Choroid plexus epithelial cell (primary cell): ENCODE measurements at places on chromosomes 2 and 18.

GRCh38 chr18:42229211-42230210 lies 274.5 kb downstream of the PIK3C3 start:
- no peak for DNase-seq

- no peak for DNase-seq
Observed at GRCh38 chr2:68669651-68670050, 26.3 kb downstream of the PROKR1 start.

GRCh38 chr2:190896477-190896876 lies 15.9 kb downstream of the GLS start:
- peak; percentile 66 for DNase-seq

DNA sequence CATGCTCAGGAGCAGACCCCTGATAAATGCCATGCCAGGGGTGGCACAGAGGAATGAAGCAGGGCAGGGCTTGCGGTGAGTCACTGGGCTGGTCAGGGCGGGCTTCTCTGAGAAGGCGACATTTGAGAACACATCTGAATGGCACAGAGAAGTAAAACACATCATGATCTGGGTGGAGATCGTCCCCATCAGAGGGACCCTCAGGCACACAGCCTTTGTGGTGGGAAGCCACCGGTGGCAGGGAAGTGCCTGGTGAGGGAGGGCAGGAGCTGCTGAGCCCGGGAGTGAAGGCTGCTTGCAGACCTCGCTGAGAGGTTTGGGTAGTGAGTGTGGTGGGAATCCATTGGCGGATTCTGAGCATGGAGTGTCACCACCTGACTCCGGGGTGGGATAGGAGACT lies 44.5 kb downstream of the DCDC2C start:
- DNase-seq = no peak

GRCh38 chr2:46171411-46171953 lies 125.7 kb upstream of the EPAS1 start:
- DNase-seq = peak; percentile 92

GRCh38 chr2:201858281-201859184 lies 52.2 kb downstream of the CDK15 start:
- DNase-seq = no peak

- peak; percentile 15 for DNase-seq
Observed at GRCh38 chr2:224412141-224413015, 10.5 kb upstream of the FAM124B start.

- DNase-seq = no peak
Observed at GRCh38 chr2:21693081-21693480, 569.3 kb downstream of the TDRD15 start.

- DNase-seq = no peak
Observed at GRCh38 chr2:39121523-39122063, 742 bp upstream of the SOS1 start.

DNA sequence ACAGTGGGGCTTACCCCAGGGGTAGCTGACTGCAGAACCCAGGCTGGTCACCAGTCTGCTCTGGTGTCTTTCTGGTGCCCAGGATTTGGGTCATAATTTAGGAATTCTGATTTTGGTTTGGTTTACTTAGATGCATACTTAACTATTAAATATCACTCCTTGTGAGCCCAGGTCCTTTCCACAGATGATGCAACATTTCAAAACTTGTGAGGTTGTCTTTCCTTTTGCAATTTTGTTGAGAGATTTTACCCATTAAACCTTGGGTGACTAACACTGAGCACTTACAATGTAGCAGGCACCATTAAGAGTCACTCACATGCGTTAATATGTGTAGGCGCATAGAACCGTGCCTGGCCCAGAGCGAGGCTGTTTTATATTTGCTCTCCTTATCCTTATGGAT lies 61.8 kb upstream of the RPL31 start:
- no peak for DNase-seq

GRCh38 chr18:34003687-34004086 lies 221.0 kb downstream of the NOL4 start:
- no peak for DNase-seq

- DNase-seq = peak; percentile 50
Observed at GRCh38 chr2:68238955-68239822, 13.1 kb downstream of the PPP3R1 start.

DNA sequence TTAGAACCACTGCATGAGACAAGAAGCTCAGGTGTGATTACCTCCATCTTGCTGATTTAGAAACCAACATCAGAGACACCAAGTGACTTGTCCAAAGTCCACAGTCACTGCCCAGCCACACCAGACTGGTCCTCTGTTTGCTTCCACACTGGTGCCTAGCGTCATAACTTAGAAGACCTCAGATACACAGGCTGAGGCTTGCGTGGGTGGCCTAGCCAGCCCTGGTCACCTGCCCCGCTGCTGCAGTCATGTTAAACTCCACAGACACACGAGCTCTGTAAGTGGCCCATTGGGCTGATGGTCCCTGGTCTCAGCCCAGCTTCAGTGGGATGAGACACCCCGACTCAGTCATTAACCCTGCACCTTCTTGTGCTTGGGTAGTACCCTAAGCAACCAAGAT lies 47.1 kb downstream of the CNGA3 start:
- DNase-seq = no peak

GRCh38 chr2:135151615-135152014 lies 99.5 kb downstream of the RAB3GAP1 start:
- DNase-seq = no peak

- no peak for DNase-seq
Observed at GRCh38 chr2:145407-145806, 99.1 kb upstream of the FAM110C start.

DNA sequence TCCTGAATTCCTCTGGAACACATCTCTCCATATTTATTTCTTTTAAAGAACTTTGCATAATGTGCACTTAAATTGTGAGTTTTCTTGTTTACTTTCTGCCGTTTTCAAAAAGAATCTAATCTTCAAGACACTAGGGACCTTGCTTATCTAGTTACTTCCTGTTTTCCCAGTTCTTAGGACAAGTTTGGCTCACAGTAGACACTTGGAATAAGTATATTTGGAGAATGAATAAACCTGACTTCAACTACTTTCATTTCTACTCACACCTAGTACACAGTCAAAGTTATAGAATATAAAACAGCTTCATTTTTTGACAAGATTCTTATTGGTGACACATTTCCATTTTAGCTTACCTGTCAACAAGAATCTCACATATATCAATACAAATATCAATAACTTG lies 155.6 kb upstream of the CCDC195 start:
- no peak for DNase-seq

DNA sequence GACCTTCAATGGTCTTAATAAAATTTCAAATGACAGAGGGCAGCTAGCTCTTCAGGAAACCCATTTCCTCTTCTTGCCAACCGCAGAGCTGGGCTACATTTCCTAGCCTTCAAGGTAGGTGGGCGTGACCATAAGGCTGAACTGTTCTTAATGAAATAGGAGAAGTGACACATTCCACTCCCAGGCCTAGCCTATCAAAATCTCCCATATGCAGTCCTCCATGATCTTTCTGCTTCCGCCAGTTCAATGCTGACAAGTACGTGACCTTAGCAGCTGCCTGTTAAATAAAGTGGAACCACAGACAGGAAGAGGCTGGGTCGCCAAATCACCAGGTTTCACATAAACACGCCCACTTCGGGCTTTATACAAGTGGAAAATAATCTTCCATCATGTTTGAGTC lies 13.2 kb downstream of the SERPINE2 start:
- no peak for DNase-seq

- no peak for DNase-seq
Observed at GRCh38 chr2:211948932-211949331, 589.7 kb downstream of the ERBB4 start.

DNA sequence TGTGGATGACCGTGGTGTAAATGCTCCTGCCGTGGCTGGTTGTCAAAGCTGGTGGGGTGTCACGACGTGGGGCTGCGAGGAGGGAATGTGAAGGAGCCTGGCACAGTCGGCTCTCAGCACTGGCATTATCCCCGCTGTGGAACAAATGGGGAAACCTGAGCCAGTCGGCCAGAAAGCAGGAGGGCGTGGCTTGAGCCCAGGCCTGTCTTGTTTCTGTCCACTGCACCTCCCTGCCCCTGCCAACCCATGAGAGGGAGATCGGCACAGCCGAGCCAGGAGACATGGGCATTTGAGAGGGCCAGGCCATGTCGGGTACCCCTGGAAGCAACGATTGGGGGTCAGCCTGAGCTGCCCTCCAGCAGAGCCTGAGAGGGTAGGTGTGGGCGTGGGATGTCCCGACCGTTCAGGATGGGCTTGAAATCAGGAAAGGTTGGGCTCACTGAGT lies 44.5 kb downstream of the PDIA6 start:
- DNase-seq = no peak

- peak; percentile 61 for DNase-seq
Observed at GRCh38 chr2:29841386-29842004, 79.9 kb downstream of the ALK start.

DNA sequence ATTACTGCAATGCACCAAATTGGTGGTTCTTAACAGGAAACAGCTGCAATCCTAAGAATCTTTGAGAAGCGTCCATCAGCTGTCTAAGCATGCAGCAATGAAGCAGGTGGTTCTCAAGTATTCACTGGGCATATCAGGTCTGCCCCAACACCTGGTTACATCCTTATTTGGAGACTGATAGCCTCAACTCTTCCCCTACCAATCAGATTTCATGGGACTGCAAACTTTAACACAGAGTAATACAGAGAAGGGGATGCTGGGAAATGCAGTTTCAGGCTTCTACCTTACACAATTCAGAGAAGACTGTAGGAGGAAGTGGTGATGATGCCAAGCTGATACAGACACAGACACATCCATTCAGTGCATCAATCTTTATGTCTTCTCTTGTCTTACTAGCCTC lies 240.5 kb downstream of the BCL2 start:
- no peak for DNase-seq

GRCh38 chr2:177604271-177605065 lies 211.9 kb downstream of the AGPS start:
- peak; percentile 84 for DNase-seq
